ENCODE measurements at places on chromosomes 7 and 10.
A peak's percentile ranks its signal among the peaks of the same experiment; 100 is the strongest.

- DNase-seq: no peak
Observed at GRCh38 chr7:157572622-157573021, 235.8 kb downstream of the DNAJB6 start.

- no peak for DNase-seq
Observed at GRCh38 chr10:44954042-44954441, 5.6 kb upstream of the RASSF4 start.

DNA sequence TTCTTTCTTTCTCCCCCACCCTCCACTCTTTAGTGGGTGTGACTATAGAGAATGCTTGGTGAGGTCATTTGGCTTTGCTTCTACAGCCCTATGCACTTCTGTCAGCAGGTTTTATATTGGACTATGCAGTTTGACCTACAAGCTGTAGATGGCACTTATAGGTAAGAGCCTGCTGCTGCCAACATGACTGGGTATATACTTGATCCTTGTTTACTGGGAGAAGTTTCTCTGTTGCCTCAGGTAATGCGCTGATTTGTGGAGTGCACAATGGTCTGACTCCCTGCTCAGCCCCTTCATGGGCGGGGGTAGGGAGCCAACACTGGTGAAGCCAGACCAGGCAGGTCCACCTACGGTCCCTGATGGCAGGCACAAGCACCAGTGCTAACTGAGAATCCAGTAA is 33.7 kb upstream of the C7orf33 start:
- no peak for DNase-seq

DNA sequence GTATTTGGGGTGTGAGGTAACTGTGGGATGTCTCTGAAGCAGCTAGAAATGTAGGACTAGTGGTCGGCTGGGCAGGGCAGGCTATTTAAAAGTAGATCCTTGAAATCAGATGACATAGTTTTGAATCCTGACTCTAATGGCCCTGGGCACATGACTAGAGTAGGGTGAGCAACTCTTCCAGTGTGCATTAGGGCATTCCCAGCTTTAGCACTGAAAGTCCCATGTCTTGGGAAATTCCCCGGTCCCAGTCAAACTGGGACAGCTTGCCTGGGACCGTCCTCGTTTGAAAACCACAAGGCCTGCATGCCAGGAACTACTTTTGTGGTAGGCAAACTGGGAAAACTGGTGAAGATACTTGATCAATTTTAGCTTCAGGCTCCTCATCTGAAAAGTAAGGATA is 255.3 kb downstream of the PTEN start:
- DNase-seq: no peak

DNA sequence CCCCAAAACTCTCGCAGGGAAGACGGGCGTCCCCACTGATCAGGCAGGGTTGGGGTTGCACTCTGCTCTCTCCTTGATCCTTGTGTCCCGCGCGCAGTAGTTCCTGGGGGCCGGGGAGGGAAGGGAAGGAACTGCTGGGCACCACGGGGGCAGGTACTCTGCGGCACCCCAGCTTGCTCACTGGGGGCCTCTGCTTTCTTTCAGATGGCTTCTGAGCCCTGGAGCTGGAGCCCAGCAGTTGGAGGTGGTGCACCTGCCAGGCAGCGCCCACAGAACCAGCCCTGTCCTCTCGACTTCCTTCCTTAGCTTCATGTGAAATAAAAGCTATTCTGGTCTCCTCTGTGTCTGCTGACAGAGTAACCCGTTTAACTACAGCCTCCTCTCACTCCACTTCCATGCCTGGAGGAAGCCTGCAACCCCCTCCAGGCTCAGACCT is 12.2 kb downstream of the PLAC9 start:
- DNase-seq: peak; percentile 20

DNA sequence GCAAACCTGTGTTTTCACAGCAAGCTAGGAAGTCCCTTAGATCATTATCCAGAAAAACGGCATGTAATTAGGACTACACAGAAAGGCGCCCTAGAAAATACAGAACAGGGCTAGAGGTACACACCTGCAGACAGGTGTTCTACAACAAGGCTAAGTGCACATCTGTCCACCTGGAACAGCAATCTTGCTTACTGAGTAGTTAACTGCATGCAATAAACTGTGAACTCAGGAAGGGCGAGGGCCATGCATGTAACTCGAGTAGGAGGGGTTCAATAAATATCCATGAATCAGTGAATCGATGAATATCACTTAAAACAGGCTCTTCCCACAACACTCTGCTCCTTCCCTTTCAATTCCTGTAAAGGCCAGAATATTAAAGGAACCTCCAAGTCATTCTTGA is 22.0 kb downstream of the FAM171A1 start:
- DNase-seq: no peak

DNA sequence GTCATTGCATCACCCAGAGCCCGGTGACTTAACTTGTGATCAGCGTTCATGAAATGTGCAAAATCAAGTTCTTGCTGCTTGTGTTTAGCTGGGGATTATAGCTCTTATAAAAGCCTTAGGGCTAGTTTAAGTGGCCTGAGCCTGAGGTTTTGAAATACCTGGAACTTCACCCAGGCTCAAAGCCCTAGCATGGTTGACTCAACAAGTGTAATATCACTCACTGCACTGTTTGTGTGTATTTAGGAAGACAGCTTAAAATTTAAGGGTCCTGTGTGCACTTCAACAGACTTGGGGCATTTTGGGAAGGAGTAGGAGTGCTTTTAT is 489.5 kb downstream of the GATA3 start:
- DNase-seq: no peak

GRCh38 chr7:99238558-99239341 is 30.8 kb upstream of the KPNA7 start:
- DNase-seq: no peak

GRCh38 chr7:77940647-77941046 is 142.1 kb downstream of the PHTF2 start:
- DNase-seq: no peak

DNA sequence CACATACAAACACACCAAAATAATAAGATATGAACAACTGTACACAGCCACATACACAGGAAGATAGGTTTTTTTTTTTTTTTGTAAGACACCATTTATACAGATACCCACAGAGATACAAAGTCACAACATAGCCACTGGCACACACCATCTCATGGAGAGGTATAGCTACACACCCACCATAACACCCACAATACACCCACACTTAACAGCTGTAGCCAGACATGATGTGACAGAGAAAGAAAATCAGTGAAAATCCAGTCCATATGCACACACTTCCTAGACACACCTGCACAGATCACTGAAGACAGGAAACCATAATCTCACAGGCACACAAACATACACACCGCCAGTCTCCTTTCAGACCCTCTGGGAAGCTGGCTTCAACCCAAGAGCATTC is 62.4 kb upstream of the PAX2 start:
- no peak for DNase-seq

Data from central memory CD4-positive, alpha-beta T cell (primary cell).